Dorsolateral prefrontal cortex (tissue), 122 donors: ENCODE measurements at places on chromosomes 16 and 17.

GRCh38 chr16:79635488-79635887, 35.0 kb upstream of the MAF start:
- DNase-seq = no peak

DNA sequence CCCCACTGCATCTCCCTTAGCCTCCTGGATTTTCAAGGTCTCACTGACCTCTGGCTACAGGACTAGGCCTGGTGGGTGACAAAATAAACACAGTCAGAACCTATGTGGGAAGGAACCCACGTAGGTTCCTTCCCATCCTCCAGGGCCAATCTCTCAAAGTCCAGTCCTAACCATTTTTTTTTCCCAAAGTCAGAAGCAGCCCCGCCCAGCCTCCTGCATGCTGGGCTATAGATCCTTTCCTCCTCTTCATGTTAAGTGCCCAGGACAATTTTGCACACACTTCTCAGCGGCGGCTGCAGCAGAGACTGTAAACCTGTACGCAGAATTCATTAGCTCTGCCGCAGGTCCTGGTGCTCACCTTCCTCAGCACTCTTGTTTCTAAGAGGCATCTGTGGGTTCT, 285.8 kb downstream of the NPIPA8 start:
- DNase-seq = no peak

- DNase-seq = no peak
Measured at GRCh38 chr17:73888862-73889261, 244.6 kb upstream of the SDK2 start.

- DNase-seq = no peak
Measured at GRCh38 chr17:61835606-61836005, 27.7 kb downstream of the BRIP1 start.

- no peak for DNase-seq
Measured at GRCh38 chr16:76201385-76201784, 75.8 kb upstream of the CNTNAP4 start.

- peak; percentile 38 for DNase-seq
Measured at GRCh38 chr16:12573300-12573699, 230.4 kb downstream of the CPPED1 start.

DNA sequence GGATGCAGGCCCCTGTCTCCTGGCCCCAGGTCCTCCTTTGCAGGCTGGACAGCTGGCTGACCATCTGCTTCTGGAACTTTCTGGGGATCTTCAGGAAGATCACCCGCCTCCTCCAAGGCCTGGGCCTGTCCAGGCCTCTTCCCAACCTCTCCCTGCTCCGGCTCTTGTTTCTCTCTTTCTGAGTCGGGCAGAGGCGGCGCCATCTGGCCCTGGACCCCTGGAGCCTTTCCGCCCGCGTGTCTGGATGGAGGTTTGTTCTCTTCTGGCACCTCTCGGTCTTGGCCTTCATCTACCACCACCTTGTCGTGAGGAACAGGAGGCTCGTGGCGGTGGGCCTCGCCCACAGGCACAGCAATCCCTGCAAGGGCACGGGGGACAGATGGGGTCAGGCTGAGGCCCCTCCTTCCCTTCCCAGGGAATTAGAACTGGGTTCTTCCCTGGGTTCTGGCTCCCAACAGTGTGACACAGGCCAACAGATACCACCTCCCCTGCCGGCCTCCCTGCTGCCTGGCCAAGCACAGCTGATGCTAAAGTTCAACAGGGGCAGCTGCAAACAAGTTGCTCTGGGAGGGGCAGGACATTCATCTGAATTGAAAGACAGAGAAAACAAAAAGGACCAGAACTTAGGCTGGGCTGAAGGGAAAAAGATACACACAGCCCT, 13.3 kb downstream of the NDUFAF8 start:
- DNase-seq = no peak

- no peak for DNase-seq
Measured at GRCh38 chr16:49899991-49900695, 44.2 kb upstream of the ZNF423 start.

GRCh38 chr16:49019831-49020230, 261.8 kb downstream of the CBLN1 start:
- peak; percentile 54 for DNase-seq

GRCh38 chr17:74840989-74841666, 18.6 kb downstream of the GRIN2C start:
- DNase-seq = no peak

DNA sequence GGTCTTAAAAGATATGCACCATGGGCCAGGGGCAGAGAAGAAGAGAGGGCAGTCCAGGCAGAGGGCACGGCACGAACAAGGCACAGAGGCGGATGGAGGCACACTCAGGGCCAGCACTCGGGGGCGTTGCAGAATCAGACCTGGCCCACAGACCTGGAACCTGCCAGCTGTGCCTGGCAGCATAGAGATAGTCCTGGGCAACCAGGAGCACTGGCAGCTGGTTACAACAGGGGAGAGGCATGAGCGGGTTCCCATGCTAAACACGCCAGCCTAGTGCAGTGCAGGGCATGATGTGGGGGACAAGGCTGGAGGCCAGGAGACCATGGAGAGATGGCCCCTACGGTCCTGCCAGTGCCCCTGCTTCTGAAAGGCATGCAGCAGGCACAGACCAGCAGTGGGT, 56.9 kb upstream of the RBFOX3 start:
- DNase-seq = peak; percentile 24

GRCh38 chr17:36011201-36011600, 6.6 kb downstream of the CCL23 start:
- no peak for DNase-seq

DNA sequence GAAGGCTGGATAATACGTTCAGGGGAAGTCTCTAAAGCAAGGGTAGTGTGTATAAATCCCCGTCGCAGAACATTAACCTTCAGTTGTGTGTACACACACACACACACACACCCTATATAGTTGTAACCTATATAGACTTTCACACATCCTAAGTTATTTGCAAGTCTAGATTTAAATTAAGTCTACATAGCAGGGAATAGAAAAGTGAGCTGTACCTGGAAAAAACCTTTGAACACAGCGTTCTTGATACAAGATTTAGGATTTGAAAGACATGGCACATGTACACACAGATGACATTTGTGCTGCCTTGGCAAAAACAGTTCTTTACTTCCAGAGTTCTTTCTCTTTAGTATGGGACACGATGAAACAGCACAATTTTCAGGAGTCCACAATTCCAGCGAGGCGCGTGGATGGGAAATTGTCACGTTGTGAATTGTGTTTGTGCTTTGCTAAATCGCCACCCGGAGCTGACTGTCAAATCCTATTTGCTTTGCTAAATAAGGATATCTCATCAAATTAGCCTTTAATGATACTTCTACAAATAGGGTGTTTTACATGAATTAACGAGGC, 233.9 kb downstream of the MRTFB start:
- no peak for DNase-seq

DNA sequence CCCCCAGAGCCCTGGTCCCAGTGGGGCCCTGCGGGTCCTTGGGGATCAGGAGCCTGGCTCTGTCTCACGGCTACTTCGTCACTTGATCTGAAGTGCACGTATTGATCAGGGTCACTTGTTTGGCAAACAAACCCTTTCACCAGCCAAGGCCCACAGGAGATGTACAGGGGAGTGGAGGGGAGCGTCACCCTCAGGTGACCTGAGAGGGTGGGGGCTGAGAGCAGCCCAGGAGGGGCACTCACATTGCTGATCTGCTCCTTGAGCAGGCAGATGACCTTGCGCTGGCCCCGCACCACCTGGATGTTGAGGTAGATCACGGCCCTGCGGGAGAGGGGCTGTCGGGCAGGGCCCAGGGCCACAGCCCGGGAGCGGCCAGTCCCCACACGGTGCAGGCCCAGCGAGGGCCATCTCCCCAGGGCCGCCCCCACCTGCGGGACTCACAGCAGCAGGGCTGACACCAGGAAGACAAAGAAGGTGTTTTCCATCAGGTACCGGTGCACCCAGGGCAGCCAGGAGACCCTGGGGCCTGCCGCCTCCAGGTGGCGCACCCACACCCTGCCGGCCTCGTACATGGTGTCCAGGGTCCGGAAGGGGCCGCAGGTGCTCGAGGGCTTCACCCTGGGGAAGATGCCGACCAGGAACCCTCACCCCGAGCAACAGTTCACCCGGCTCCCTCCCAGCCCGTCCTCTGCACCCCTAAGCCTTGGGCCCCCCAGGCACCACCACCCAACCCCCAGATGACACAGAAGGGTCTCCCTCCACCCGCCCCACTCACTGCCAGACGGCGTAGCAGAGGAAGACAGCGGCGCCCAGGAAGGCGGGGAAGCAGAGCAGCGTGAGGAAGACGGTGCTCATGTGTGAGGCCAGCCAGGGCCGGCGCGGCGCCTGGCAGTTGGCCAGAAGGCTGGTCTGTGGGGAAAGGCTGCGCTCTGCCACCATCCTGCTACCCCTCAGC, 11.3 kb downstream of the TMC6 start:
- DNase-seq = no peak
